ENCODE measurements at places on chromosomes 2 and 18. TPM values are rescaled to one million over a fixed set of nuclear protein-coding genes. Genes with fewer than 3 reads are reported as not detected.

Gene ZNF892
- polyA plus RNA-seq = 1.6 TPM

Gene KCNG2
- 0.46 TPM for polyA plus RNA-seq

Gene RHOB
- polyA plus RNA-seq = 94.6 TPM

Gene IL1R1
- polyA plus RNA-seq = 21.6 TPM

Gene HOXD13
- polyA plus RNA-seq = not detected

Gene NAT8
- 0.46 TPM for polyA plus RNA-seq

Gene PLB1
- 3.2 TPM for polyA plus RNA-seq

Gene KCTD1
- polyA plus RNA-seq = 7.7 TPM

Gene DSG1
- polyA plus RNA-seq = 0.19 TPM

Gene LCT
- polyA plus RNA-seq = 79.1 TPM

DNA sequence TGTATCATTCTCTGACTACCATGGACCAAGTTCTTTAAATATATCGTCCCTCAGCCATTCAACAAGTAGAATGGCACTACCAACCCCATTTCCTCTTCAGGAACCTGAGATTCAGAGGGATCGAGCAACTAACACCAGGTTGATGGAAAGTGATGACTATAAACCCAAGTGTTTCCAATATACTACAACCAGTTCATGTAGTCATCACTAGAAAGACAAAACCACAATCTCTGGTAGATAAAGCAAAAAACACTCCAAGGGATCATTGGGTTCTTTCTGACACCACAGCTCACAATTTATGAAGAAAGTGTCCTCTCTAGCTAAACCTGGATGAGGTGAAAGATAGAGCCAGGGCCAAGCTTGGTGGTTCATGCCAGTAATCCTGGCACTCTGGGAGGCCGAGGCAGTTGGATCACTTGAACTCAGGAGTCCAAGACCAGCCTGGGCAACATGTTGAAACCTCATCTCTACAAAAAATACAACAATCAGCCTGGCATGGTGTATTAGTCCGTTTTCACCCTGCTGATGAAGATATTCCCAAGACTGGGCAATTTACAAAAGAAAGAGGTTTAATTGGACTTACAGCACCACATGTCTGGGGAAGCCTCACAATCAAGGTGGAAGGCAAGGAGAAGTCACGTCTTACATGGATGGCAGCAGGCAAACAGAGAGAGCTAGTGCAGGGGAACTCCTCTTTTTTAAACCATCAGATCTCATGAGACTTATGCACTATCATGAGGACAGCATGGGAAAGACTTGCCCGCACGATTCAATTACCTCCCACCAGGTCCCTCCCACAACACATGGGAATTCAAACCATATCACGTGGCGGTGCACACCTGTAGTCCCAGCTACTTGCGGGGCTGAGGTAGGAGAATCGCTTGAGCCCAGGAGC lies 2.2 kb downstream of the CD226 start:
- DNase-seq = no peak

- no peak for DNase-seq
Observed at GRCh38 chr2:6214471-6214870, 522.3 kb downstream of the SOX11 start.

DNA sequence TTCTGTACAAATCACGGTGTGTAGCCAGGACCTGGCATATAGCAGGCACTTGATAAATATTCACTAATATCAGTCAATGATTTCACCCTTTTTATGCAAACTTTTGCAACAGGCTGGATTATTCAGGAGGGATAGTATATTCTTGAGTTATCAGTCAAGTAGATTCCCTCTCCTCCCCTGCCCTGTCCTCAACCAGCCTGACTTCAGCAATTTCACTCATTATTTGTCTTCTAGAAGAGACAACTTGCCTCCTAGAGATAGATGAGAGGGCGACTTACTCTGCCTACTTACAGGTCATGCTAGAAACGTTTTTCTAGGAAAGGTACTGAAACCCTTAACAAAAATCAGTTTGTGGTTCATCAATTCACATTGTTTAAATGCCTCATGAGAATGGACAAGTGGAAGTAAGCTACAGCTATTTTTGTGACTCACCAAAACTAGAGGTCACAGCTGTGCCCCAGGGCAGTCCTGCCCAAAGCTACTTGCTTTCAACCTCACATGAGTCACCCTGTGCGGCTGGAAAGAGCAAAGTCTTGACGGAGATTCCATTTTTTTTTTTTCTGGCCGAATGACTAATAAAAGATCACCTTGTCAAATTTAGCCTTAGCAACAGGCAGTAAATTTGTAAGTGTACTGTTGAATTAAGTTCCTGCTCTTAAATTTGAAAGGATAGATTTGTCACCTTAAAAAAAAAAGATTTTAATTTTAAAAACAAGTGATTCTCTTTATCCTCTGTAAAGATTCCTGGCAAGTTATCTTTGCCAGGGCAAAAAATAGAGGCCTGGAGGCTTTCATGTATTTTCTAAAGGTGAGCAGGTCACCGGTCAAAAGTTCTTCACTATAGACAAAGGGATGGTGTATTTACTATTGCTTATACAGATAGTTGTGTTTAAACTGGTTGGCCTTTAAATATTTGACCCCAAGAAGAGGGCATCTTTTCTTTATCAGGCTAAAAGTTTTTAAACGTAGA lies 109.0 kb upstream of the SLC35G4 start:
- DNase-seq = peak; percentile 4

DNA sequence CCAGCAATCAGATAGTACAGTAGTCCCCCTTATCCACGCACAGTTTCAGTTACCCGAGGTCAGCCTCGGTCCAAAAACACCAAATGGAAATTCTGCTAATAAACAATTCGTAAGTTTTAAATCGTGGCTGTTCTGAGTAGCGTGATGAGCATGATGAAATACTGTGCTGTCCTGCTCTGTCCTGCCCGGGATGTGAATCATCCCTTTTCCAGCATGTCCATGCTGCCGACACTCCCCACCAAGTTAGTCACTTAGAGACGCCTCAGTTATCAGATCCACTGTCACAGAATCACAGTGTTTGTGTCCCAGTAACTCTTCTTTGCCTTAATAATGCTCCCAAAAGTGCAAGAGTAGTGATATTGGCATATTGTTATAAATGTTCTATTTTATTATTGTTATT lies 62.1 kb downstream of the MEX3C start:
- no peak for DNase-seq

GRCh38 chr18:25672490-25672889 lies 320.5 kb upstream of the ZNF521 start:
- DNase-seq = no peak

- no peak for DNase-seq
Observed at GRCh38 chr2:64639691-64640090, 14.0 kb downstream of the SERTAD2 start.

- DNase-seq = peak; percentile 54
Observed at GRCh38 chr2:42048299-42049220, 739 bp downstream of the PKDCC start.

DNA sequence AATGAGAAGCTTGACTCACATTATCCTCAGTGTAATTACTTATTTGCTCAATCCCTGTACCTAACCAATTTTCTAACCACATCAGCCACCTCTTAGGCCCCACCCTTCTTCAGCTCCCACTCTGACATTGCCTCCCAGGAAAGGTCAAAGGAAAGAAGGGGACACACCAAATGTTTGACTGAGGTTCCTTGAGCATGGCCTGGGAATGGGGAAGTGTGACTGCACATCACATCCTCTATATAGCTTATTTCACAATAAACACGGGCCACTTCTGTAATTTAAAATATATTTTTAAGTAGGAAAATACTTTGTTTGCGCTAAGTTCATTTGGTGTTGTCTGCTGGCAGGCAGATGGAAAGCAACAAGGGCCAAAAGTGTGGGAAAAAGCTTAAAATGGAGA lies 3.0 kb upstream of the FIGLA start:
- DNase-seq = no peak

GRCh38 chr2:100317634-100318033 lies 4.7 kb downstream of the LONRF2 start:
- DNase-seq = no peak

- DNase-seq = peak; percentile 7
Observed at GRCh38 chr2:181970160-181970794, 15.4 kb upstream of the PPP1R1C start.

- peak; percentile 95 for DNase-seq
Observed at GRCh38 chr2:28662044-28662443, 89.6 kb upstream of the PPP1CB start.

GRCh38 chr2:235988271-235989015 lies 179.7 kb downstream of the GBX2 start:
- no peak for DNase-seq

- peak; percentile 28 for DNase-seq
Observed at GRCh38 chr2:25197336-25198208, 29.2 kb upstream of the POMC start.

DNA sequence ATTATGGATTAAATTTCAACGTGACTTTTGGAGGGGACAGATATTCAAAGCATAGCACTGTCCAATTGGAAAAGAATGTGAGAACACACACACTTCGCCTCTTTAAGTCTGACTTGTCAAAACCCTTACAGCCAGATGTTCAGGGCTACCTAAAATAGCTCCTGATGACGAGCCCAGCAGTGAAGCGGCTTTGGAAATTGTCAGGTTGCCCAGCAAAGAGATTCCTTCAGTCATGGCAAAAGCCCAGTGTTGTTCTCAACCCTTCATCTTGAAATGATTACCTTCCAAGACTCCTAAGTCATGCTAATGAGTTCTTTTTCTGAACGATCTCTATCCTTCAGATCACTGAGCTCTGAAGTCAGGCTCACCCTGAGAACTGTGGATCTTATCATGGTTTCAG lies 436.6 kb downstream of the LRATD1 start:
- DNase-seq = no peak

DNA sequence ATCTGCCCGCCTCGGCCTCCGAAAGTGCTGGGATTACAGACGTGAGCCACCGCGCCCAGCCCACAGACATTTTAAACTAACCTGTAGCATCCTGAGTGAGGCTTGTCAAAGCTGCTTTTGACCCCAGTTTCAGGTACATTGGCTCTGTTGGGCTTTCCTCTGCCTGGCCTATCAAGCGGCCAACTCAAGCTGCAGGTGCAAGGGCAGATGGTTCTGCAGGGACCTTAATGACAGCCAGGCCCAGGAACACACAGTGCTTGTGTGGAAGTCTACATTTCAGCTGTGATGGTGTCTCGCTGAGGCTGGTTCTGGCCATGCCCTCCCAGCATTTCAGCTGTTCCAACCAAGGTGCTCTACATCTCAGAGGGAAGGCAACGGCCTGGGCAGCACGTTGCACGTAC lies 18.4 kb downstream of the INPP4A start:
- no peak for DNase-seq

GRCh38 chr2:37877457-37878315 lies 47.4 kb upstream of the RMDN2 start:
- DNase-seq = no peak
